ENCODE measurements at places on chromosomes 13 and 19. TPM values are rescaled to one million over a fixed set of nuclear protein-coding genes. Genes with fewer than 3 reads are reported as not detected.

The GJB2 gene
- 0.58 TPM for polyA plus RNA-seq

The CTXN1 gene
- 2.7 TPM for polyA plus RNA-seq

The GPR183 gene
- 1.4 TPM for polyA plus RNA-seq

The LILRB5 gene
- 9.6 TPM for polyA plus RNA-seq

DNA sequence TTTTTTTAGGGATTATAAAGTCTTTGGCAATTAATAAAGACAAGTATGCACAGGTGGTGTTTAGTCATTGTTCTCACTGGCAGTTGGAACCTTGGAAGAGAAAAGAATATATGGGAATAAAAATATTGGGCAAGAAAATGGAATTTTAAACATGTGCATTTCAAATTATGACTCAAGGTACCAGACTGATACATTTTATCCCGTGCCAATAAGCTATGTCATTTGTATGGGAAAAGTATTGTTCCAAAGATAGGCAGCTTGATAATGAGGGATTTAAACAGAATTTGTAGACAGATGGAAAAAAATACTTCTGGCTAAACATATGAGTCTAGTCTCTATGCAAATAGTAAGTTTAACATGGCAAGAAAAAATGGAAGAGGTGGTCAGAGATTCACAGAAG, 169.5 kb upstream of the UFM1 start:
- peak; percentile 20 for DNase-seq

GRCh38 chr19:50024719-50025021, 502 bp downstream of the VRK3 start:
- no peak for DNase-seq

The THSD8 gene
- 2.4 TPM for polyA plus RNA-seq

GRCh38 chr19:3679581-3679980, 20.7 kb downstream of the PIP5K1C start:
- no peak for DNase-seq

DNA sequence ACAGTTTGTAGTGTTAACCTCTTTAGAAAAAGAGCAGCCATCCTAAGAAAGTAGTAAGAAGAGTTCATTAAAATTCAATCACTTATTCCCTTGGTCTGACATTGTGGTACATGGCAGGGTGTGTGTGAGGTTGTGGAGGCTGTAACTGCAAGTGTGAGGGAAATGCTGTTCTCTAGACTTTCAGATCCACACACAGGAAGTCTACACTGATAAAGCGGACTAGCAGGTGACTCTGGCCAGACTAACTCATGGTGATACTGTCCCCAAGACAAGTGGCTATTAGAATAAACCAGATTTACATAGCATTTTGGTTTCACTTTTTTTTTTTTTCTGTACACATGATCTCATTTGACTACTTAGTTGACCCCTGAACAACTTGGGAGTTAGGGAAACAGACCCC, 10.0 kb downstream of the MTIF3 start:
- no peak for DNase-seq

- DNase-seq, result no peak
Measured at GRCh38 chr19:40571005-40571318, 5.7 kb upstream of the SHKBP1 start.

The SLITRK5 gene
- 1.9 TPM for polyA plus RNA-seq

GRCh38 chr13:37985281-37985680, 115.7 kb upstream of the TRPC4 start:
- no peak for DNase-seq

DNA sequence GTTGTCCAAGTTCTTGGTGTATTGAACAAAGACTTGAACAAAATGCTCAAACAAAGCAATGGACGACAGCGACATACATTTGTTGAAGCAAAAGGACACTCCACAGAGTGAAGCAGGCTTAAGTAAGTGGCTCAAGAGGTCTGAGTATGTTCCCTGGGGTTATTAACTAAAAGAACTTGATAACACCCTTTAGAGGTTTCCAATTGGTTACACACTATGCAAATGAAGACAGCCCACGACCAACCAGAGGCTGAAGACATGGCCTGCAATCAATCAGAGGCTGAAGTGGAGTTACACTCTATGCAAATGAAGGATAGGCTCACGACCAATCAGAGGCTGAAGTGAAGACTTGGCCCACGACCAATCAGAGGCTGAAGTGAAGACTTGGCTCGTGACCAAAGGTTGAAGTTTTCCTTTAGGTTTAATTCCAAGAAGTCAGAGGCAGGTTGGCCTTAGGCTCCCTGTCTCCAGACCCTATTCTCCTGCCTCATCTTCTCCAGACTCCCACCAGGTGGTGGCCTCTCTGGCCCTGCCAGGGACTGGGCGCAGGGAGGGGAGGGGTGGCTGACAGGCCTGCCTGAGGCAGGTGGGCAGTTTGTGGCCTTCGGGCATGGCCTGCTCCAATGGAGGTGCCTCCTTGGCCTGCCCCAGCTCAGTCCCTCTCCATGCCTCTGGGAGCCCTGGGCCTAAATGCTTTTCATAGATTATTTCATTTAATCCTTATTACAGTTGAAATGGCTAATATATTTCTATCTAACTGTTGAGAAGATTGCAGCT, 38.1 kb downstream of the CCDC169 start:
- DNase-seq, result no peak

DNA sequence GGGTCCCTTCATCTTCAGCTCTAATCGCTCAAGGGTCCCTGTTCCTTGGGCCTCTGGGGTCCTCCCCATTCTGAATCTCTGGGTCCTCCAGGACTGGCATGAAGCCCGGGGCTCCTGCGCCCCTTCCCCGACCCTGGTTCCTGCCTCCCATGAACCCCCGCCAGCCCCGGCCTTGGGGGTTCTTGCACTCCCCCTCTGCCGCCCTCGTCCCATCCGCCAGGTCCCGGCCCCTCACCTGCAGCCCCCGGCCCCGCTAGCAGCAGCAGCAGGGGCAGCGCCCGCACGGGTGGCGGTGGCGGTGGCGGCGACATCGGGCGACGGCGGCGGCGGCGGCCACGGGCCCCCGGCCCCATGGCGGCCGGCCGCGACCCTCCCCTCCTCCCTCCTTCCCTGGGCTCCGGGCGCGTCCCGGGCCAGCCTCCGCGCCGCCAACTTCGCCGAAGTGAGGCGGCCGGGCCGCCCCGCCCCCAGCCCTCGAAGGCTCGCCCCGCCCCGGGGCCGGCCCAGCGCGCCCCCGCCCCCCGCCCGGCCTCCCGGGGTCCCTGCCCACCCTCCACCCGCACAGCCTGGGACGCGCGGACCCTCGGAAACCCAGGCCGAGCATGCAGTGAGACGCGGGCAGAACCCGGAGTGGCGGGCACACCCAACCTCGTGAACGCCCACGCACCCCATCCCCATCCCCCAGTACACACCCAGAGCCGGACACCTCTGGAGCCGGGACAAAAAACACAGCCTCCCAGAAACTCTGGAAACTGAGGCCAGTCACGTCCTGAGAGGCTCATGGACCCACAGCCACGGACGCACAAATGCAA, at the start of gene NOTCH3:
NOTCH3 (minus strand) TSS at position 443 of the 812 bp plus-strand sequence; CDS start at position 353, 90 bp downstream.
- peak; percentile 66 for DNase-seq

DNA sequence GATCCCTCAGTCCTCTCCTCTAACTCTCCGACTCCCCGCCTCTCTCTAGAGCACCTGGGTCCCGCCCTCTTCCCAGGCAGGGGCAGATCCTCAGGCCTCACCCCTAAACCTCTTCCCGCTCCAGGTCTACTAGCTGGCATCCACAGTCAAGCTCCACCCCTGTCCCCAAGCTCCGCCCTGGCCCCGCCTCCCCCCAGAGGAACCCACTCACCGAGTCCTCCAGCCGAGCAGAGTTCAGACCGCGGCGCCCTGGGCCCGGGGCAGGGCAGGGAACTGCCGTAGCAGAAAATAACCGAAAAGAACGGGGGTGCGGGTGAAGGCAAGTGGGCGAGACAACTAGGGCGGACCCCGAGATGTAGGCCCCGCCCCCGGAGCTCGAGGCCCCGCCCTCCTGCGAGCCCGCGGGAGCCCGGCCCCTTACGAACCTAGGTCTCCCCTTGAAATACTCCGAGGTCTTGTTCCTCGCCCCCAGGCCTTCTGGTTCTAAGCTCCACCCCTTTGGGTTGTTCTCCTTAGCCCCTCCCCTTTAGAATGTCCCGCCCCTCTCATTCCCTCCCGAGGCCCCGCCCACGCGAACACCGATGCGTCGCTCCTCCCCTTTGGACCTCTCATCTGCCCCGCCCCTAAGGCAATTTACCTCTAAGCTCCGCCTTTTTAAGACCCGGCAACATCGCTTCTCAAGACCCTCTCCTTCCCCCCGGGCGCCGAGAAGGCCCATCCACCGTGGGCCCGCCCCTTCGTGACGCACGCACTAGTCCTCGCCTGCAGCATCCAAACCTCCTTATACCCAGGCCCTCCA, at the start of gene GGN:
GGN (minus strand) TSS at position 485 of the 799 bp plus-strand sequence. CDS start 773 bp downstream, outside the sequence.
- peak; percentile 68 for DNase-seq

The MCF2L gene
- polyA plus RNA-seq, result 25.5 TPM

DNA sequence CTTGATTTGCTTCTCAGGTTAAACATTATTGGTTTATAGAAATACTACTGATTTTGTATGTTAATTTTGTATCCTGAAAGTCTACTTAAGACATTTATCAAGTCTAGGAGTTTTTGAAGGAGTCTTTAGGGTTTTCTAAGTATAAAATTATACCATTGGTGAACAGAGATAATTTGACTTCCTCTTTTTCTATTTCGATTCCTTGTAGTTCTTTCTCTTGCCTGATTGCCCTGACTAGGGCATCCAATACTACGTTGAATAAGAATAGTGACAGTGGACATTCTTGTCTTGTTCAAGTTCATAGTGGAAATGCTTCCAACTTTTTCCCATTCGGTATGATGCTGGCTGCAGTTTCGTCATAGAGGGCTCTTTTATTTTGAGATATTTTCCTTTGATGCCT, 807.5 kb upstream of the SLC10A2 start:
- DNase-seq, result no peak

GRCh38 chr13:89750371-89750770, 1597.1 kb upstream of the MIR17HG start:
- no peak for DNase-seq

DNA sequence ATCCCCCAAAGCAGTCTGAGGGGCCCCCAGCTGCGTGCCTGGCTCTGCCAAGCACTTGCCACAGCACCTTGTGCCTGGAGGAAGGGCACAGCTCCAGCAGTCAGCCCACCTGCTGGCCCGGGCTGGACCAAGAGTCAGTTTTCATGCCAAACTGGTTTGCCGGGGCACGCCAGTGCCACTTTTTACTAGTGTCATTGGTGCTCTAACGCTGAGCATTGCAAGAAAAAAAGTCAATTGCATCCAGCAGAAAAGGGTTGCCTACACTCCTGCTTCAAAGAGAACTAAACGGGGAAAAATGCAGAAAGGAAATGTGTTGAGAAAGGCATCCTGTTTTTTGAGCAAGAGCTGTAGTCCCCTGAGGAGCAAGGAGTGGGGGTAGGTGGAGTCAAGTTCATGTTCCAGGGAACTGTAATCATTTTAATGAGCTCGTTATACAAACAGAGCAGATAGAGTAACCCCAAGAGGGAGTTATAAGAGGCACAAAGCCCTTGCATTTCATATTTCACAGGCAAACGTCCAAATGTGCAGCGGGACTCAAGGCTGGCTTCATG, 68.4 kb downstream of the F2RL3 start:
- DNase-seq, result peak; percentile 55

The CEACAM7 gene
- not detected for polyA plus RNA-seq

DNA sequence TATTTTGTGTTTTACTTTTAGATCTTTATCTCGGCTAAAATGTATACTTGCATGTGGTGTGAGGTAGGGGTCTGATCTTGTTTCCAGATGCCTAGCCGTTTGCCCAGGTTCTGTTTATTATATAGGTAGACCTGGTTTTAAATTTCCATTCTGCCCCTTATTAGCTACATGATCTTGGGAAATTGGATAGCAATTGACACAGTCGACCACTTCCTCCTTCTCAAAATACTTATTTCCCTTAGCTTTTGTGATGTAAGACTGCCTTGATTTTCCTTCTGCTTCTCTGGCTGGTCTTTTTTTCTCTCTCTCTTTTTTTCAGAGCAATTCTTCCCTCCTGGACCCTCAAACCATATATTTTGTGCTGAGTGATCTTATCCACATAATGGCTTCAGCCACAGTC, 3.0 kb upstream of the PGLYRP1 start:
- no peak for DNase-seq

DNA sequence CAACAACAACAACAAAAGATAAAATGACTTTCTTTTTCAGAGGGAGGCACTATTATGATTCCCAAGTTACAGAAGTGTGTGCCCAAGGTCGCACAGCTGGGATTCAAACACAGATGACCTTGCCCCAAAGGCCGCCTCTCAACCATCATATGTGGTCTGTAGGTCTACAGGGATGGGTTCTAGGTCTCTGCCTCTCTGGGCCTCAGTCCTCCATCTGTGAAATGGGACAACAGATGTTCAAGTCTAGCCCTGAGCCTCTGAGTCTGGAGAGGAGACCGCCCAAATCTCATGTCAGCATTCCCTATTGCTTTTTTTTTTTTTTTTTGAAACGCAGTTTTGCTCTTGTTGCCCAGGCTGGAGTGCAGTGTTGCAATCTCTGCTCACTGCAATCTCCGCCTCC, 4.9 kb downstream of the NPAS1 start:
- DNase-seq, result no peak

DNA sequence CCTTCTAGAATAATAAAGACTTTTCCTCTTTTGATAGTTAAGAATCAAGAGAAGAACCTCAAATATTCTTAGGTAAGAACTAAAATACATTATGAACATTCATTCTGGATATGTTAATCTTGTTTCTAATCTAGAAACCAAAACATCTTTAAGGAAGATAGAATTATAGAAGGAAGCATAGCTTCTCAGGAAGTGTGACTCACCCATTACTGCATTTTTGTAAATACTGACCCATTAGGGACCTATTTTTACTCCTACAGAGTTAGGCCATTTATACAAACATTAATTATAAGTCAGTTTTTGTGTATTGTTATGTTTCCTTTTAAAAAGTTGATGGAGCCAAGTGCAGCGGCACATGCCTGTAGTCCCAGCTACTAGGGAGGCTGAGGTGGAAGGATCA, 147.1 kb downstream of the NUFIP1 start:
- DNase-seq, result no peak

The SLITRK6 gene
- polyA plus RNA-seq, result 5.8 TPM
